ENCODE measurements at places on chromosomes 7 and 10.
A peak's percentile ranks its signal among the peaks of the same experiment; 100 is the strongest.

DNA sequence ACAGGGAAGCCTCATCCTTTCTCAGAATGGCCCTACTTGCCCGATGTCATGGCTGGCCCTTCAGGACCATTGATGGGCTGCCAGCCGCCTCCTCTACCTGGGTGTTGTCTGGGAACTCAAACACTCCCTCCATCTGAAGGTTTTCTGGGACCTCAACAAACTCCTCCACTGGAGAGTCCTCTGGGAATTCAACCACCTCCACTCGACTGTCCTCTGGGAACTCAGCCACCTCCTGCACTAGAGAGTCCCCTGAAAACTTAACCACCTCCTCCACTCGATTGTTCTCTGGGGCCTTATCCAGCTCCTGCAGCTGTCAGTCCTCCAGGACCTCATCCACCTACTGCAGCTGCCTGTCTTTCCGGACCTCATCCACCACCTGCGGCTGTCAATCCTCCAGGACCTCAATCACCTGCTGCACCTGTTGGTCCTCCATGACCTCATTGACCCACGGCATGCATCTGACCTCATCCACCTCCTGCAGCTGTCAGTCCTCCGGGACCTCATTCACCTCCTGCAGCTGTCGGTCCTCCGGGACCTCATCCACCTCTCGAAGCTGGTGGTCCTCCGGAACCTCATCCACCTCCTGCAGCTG is 37.1 kb downstream of the MAT1A start:
- no peak for DNase-seq

DNA sequence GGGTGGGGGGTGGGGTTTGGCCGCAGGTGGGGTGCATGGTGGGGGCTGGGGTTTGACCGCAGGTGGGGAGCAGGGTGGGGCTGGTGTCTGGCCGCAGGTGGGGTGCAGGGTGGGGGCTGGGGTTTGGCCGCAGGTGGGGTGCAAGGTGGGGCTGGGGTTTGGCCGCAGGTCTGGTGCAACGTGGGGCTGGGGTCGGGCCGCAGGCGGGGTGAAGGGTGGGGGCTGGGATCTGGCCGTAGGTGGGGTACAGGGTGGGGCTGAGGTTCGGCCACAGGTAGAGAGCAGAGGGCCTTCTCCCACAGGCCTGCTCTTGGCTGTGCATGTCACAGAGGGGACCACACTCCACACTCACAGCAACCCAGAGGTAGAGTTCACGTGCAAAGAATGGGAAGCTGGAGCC is 586.6 kb downstream of the PTPRN2 start:
- no peak for DNase-seq

GRCh38 chr10:24569330-24569796 is 154.3 kb downstream of the ARHGAP21 start:
- no peak for DNase-seq

GRCh38 chr10:116197946-116198675 is 74.9 kb downstream of the GFRA1 start:
- no peak for DNase-seq

GRCh38 chr7:129401228-129401966 is 32.8 kb upstream of the STRIP2 start:
- DNase-seq = no peak

DNA sequence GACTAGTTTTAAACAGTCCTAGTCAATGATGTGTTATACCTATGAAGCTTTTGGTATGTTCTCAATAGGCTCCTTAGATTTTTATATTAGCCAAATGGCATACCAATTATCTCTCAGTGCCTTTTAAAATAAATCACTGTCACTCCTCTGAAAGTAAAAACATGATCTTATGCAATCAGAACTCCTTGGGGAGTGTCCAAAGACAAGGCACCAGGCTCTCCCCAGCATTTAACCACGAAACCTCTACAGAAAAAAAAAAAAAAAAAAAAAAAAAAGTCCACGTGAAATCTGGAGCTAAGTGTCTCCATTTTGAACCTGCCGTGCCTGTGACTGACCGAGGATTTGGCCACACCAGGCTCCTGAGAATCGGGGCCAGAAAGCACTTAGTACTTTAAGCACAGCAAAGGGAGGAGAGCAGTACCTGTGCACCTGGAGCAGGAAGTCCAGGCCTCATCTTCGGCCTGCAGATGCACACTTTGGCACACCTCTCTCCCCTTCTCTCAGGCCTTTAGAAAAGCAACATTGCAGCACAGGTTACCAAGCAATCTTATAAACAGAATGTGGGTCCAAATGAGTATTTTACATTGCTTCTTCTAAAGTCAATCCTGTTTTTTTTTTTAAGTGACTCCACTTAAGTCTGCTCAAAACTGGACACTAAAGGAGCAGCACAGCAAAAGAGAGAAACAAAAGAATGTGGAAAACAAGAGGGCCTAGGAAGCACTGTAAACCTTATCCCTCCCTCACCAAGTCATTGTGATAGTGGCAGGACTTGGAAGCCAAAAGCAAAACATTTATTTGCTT is 1.5 kb downstream of the FAM13C start:
- DNase-seq = no peak

DNA sequence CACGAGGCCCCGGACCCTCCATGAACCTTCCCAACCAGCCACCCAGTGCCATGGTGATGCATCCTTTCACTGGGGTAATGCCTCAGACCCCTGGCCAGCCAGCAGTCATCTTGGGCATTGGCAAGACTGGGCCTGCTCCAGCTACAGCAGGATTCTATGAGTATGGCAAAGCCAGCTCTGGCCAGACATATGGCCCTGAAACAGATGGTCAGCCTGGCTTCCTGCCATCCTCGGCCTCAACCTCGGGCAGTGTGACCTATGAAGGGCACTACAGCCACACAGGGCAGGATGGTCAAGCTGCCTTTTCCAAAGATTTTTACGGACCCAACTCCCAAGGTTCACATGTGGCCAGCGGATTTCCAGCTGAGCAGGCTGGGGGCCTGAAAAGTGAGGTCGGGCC is 90.6 kb upstream of the PDCD4 start:
- no peak for DNase-seq

- DNase-seq = no peak
Observed at GRCh38 chr10:58840840-58841435, 328.3 kb downstream of the BICC1 start.

DNA sequence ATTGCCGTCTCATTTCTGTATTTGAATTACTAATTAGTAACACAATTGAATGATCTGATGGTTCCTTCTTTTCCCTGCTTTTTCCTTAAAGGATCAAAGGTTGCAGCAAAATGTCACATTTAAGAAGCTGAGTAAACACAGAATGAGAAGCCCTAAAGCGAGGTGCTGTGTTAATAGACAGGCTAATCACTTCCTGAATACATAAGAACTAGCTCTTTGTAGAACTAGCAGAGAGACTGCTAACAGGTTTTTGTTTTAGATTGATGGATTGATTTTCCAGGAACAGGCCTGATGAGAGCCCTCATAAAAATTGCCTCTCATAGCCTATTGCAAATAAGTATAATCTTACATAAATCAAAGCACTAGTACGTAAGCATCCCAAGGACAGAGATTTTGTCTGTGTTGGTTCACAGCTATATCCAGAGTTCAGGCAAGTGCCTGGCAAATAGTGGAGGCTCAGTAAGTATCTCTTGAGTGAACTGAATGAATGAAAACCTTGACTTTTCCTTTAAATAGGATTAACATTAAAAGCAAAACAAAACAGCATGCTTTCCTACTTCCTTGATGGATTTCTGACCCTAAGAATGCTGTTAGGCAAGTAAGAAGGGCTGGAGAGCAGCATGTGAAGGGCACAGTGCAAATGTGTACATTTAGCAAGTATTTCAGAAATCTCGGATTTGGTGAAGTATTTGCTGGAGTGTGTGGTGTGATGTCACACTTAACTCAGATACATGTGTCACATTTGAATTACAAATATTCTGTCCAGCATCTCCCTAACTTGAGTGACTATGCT is 3.3 kb downstream of the TMEM229A start:
- no peak for DNase-seq

DNA sequence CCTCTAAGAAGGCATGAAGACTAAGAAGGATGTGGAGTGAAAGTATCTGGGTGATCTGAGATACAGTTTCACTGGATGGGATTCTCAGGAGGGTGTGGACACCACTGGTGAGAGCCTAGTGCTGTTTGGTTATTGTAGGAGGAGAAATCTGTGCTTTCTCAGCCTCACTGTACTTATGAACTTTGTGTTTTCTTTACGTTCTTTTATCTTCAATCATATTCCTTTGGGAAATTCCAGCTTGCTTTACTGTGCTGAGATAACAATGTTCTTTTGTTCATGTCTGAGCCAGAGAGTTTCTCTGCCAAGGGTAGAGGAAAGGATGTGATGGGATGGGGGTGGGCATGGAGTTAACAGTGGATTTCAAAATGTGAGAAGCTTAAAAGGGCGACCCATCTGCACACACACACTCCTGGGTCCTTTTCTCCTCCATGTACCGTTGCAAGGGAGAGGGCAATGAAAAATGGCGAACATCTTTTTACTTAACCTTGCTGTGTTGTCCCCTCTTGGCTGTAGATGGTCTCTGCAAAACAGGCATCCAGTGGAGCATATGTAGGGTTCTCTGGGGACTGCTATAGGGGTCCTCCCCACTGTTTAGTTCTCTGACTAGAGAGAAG is 25.0 kb upstream of the TAX1BP1 start:
- DNase-seq = no peak

- DNase-seq = no peak
Observed at GRCh38 chr7:50703654-50704053, 79.0 kb downstream of the GRB10 start.

DNA sequence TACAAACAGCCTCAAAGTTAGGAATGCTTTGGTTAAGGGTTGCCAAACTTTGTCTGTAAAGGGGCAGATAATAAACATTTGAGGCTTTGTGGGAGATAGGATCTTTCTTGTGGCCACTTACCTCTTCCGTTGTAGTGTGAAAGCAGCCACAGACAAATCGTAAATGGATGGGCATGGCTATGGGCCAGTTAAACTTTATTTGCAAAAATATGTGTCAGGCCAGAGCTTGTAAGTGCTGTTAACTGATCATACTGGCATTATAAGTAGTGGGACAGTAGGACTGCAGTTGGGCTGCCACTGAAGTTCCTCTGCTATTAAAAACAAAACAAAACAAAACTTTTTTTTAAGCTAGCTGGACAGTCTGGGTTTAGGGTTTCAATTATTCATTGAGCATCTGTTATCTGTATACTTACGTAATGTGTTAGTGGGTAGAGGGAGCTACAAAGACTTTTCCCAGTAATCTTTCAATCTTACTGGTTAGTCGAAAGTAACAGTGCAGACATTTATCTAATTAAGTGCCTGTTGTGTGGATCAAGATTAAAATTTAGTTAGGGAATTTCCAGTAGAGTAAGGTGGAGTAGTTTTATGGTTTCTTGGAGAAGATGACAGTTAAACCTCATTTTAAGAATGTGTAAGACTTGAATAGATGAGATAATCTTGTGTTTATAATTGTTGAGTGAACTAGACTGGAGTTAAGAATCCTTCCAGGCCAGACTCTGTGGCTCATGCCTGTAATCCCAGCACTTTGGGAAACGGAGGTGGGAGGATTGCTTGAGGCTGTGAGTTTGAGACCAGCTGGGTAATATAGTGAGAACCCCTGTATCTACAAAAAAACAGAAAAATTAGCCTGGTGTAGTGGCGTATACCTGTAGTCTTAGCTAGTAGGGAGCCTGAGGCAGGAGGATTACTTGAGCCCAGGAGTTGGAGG is 100.1 kb downstream of the BTRC start:
- DNase-seq = no peak

DNA sequence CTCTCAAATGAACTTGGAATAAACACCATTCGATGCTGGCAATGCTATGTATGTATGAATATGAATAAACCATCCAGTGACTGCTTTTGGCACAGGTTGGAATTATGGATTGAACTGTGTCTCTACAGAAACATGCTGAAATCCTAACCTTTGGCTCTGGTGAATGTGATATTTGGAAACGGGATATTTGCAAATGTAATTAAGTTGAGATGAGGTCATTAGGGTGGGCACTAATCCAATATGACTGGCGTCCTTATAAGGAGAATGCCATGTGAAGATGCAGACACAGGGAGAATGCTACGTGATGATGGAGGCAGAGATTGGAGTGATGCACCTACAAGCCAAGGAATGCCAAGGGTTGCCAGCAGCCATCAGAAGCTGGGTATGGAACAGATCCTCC is 3.4 kb upstream of the ACTR3B start:
- no peak for DNase-seq

- DNase-seq = no peak
Observed at GRCh38 chr7:150358988-150359621, 9.5 kb upstream of the REPIN1 start.

- DNase-seq = no peak
Observed at GRCh38 chr10:123599366-123599849, 66.7 kb upstream of the GPR26 start.

DNA sequence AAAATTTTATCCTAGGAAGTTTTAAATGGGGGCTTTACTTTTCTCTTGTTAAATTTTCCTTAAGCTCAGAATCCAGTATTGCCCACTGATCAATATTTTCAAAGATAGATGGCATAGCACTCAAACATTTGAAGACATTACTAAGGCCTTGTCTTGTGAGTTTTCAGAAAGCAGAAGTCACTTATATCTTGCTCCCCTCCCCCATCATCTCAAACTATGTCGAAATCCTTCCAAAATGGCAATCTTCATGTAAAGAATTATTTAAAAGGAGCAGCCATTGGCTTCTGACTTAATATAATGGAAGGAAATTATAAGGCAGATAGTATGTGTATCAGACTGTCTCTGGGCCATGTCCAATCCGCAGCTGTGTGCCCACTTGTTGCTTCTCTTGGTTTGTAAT is 553.5 kb upstream of the C7orf33 start:
- no peak for DNase-seq

DNA sequence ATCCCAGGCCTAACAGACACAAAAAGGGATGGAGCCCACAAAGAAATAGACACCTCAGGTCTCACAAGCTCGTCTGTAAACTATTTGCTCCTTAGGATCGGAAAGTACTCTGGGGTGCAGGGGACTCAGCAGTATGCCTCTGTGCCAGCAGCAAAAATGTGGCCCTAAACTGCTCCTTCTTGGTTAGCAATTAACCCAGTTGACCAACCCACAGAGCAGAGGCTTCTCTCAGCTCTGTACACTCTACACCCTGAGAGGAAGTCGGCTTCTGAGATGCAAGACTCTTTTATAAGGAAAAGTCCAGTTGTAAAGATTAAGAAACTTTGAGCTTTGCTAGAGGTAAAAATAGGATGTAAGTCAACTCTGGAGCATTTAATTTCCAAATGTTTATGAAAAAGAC is 156.3 kb upstream of the PRSS58 start:
- DNase-seq = no peak

DNA sequence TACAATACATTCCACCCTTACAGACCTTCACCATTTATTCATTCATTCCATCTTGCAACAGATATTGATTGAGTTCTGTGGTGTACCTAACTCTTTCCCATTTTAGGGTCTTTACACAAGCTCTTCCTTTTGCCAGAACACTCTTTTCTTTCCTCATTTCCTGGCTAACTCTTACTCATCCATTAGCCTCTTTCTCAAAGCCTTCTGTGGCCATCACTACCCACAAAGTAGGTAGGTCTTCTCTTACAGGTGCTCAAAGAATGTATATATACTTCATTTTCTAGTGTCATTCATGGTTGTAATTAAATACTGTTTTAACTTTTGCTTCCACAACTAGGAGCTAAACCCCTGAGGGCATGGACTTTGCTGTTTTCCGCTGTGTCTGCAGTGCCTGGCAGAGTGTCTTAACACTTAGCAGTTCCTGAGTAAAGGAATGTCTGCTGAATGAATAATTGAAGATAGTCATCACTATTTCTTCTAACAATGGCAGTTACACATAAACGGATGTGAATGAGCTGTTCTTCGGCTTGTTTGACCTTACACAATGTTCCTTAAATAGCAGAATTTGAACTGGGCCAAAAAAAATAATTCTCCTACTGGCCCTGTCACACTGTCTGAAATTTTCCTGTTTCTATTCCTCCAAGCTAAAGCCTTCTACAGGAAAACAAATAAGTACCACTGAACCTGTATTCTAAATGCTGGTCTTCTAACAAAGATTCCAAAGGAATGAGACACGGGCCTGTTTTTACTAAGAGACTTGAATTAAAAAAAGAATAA is 15.1 kb downstream of the BCAP29 start:
- peak; percentile 13 for DNase-seq
